Neural progenitor cell (in vitro differentiated cells): ENCODE measurements at places on chromosomes 4 and X.

DNA sequence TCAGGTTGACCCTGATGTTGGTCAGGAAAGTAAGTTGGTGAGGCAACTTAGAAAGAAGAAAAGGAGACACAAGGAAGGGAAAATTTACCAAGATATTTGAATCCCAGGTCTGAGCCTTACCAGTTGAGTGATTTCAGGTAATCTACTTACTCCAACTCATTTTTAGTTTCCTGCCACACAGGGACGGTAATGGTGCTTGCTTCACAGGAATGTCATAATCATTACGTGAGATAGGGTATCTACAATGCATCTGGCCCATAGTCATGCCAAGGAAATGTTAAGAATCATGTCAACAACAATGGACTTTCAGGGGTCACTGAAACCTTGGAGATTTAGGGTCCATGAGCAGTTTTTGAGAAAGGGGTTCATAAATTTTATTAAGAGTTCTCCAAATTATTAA is 195.4 kb upstream of the HHIP start:
- H3K27ac ChIP-seq: no peak overlapping the region
- DNase-seq: no peak
- H3K4me3 ChIP-seq: no peak overlapping the region
- no peaks in the 10 kb centered on the region for H3K27me3 ChIP-seq
- H3K36me3 ChIP-seq: no peaks in the 10 kb centered on the region

- no peak for DNase-seq
- no peaks in the 10 kb centered on the region for H3K36me3 ChIP-seq
- no peaks in the 10 kb centered on the region for H3K4me1 ChIP-seq
- H3K4me3 ChIP-seq: no peak overlapping the region
- no peak overlapping the region for H3K27ac ChIP-seq
Measured at GRCh38 chr4:3041192-3042142, 32.9 kb downstream of the HTT-AS start.

DNA sequence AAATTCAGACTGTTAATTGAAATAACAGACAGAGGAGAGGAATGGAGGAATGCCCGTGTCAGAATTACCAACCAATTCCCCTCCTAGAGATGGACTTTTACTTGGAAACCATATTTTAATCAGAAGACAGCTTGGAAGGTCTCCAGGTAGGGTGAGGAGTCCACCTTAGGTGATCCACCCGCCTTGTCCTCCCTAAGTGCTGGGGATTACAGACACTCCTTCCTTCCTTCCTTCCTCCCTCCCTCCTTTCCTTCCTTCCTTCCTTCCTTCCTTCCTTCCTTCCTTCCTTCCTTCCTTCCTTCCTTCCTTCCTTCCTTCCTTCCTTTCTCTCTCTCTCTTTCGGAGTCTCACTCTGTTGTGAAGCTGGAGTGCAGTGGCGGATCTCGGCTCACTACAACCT is 328.0 kb downstream of the RAPGEF2 start:
- no peak for DNase-seq
- H3K4me3 ChIP-seq: no peak overlapping the region
- no peaks in the 10 kb centered on the region for H3K36me3 ChIP-seq
- no peak overlapping the region for H3K27ac ChIP-seq
- no peaks in the 10 kb centered on the region for H3K27me3 ChIP-seq

GRCh38 chr4:76211769-76212708 is 1.6 kb downstream of the SCARB2 start:
- no peaks in the 10 kb centered on the region for H3K36me3 ChIP-seq
- no peak overlapping the region for H3K27ac ChIP-seq
- peaks cover 23% of the 10 kb centered on the region for H3K4me1 ChIP-seq
- peaks cover 4% of the 10 kb centered on the region for H3K27me3 ChIP-seq
